ENCODE measurements at places on chromosomes 6 and 20.

DNA sequence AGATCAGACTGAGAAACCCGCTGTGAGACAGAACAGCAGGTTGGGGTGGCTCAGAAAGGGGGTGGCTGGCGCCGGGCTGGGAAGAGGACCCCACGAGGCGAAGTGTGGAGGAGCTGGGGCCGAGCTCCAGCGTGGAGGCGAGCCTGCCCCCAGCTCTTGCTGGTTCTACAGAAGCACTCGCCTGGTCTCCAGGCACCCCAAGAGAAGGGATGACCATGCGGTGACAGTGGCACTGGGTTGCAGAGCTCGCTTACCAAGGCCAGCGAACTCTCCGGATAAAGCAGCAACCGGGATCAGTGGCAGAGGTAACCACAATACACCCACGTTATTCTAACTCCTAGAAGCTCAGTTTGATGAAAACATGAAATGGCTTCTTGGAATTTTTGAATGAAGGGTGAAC is 26.5 kb downstream of the THBS2 start:
- no peak for DNase-seq

DNA sequence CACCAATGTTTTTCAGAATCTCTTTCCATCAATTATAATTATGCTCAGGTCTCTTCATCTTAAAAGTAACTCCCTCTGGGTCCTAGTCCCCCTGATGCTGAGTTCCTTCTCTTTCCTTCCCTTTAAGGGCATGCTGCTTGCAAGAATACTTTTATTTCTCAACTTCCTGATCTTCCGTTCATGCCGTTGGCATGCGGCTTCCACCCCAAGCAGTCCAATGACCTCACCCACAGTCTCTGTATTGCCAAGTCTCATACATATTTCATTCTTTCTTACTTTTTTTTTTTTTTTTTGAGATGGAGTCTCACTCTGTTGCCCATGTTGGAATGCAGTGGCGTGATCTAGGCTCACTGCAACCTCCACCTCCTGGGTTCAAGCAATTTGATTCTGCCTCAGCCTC is 83.5 kb downstream of the NDUFAF5 start:
- peak; percentile 23 for DNase-seq

DNA sequence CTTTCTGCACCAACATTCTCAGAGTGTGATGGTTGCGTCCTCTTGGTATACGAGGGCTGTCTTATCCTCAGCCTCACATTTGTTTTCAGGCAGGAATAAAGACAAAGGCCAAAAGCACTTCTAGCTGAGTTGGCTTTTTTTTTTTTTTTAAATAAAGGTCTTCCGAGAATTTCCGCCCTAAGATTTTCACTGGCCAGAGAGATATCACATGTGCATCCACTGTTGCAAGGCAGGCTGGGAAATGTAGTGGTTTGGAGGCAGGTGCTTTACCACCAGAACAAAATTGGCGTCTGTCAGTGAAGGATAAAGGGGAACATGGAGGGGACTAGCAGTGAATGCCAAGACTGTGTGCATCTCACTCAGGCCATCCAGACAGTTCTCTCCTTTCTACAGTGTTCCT is 334.9 kb upstream of the SOX4 start:
- DNase-seq, result no peak

DNA sequence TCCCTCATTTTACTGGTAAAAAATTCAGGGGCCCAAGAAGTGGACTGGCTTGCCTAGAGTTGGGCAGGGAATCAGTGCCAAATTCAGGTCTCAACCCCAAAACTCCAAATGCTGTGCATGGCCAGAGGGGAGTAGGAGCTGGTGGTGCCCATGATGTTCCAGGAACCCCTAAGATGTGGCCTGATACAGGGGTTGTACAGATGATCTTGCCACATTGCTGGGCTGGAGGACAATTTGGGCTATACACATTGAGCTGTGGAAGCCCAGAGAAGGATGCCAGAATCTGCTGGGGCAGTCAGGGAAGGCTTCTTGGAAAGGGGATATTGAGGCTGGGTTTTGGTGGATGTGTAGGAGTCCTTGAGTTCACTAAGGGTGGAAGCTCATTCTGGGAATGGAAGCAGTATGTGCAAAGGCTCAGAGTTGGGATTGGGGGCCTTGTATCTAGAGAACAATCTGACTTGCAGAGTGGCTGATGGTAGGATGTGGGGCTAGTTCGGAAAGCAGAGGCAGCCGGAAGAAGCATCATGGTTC is 38.0 kb upstream of the APCDD1L start:
- no peak for DNase-seq

- no peak for DNase-seq
Observed at GRCh38 chr6:105196076-105196475, 16.3 kb upstream of the POPDC3 start.

DNA sequence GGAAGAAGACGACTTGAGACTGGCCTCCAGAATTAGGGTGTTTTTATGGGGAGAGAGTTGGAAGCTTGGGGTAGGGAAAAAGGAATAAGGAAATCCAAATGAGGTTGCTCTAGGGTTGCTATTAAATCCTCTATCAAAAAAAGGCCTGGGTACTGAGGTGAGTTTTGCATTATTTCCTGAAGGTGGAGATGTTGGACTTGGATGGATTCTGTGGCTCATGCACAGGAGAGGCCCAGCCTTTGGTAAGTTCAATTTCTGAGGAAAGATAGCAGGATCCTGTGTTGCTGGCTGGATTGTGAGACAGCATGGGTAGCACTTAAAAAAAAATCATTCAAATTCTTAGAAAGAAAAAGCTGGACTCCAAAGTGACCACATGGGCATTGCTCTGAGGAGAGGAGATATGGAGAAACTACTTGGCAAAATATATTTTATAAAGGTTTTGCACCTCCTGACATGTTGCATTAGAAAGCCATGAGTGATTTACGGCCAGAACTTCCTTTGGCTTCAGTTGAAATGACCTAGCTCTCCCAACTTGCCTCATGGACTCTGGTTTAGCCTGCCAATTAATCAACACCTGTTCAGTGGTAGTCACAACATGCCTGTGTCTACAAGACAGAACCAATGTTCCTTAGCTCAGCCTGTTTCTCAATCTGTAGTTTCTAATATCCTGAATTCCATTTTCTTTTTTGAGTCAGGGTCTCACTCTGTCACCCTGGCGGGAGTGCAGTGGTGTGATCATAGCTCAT is 152.1 kb upstream of the RALGAPA2 start:
- DNase-seq, result no peak

DNA sequence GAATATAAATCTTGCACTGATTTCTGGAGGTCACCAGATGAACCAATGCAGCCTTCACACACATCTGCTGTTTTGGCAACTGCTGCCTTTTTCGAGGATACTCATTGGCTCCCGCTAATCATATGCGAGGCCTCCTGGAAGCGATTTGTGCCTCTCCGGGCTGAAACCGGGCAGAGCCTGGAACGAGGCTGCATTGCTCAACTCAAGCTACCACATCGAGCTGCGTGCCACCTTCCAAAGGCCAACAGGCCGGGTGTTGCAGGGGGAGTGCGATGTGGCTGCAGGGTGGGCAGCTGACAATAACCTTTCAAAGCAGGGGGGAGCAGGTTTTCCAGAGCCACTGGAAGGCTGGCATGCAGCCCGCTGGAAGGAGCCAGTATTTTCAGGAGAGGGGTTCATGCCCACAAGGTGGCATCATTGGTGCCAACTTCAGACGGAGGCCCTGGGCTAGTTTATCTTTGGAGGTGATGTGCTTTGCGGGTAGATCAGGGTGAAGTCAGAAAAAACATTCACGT is 122.6 kb upstream of the IFNGR1 start:
- DNase-seq, result peak; percentile 57

DNA sequence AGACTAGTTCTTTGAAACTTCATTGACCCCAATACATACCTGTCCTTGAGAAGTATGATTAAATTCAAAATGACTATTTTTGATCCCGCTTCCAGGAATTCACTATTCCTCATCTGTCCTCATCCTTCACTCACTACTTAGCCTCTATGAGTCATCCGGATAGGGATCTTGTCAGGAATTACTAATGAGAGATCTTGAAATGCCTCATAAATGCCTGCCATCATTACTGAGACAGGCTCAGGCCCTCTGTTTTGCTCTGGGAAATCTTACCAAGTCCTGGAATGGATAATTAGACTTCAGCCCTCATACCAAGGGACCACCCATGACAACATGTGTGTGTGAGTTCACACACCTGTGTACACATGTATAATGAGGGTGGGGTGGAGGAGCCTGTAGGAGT is 2.8 kb upstream of the CYP24A1 start:
- DNase-seq, result no peak

Data from CD4-positive, alpha-beta T cell treated with Interferon gamma for 1 hour (primary cell).